ENCODE measurements at places on chromosomes 12 and 14. TPM values are rescaled to one million over a fixed set of nuclear protein-coding genes. Genes with fewer than 3 reads are reported as not detected.
A peak's percentile ranks its signal among the peaks of the same experiment; 100 is the strongest.

DNA sequence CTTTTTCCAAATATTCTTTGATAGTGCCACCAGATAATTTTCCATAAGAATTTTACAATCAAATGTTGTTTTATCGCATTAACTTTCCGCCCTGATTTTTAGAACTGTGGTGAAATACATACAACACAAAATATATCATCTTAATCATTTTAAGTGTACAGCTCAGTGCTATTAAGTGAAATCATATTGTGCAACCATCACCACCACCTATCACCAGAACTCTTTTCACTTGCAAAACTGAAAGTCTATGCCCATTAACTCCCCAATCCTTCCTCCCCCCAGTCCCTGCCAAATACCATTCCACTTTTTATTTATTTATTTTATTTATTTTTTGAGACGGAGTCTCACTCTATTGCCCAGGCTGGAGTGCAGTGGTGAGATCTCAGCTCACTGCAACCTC, 36.6 kb downstream of the CDKL1 start:
- no peak for DNase-seq
- peaks cover 20% of the 10 kb centered on the region for H3K36me3 ChIP-seq
- no peak overlapping the region for H3K4me3 ChIP-seq
- H3K4me1 ChIP-seq: peaks cover 18% of the 10 kb centered on the region
- no peaks in the 10 kb centered on the region for H3K27me3 ChIP-seq
- H3K27ac ChIP-seq: no peak overlapping the region

- no peak overlapping the region for H3K27ac ChIP-seq
- H3K36me3 ChIP-seq: no peaks in the 10 kb centered on the region
- no peaks in the 10 kb centered on the region for H3K4me1 ChIP-seq
- H3K27me3 ChIP-seq: no peaks in the 10 kb centered on the region
- DNase-seq: no peak
Measured at GRCh38 chr12:123050331-123050831, 69.9 kb downstream of the ARL6IP4 start.

Gene IFNG-AS1
- polyA plus RNA-seq: 22.1 TPM

Gene RAPGEF3
- polyA plus RNA-seq: 1.9 TPM

Gene KLHL33
- polyA plus RNA-seq: 0.13 TPM

Gene KCNH5
- polyA plus RNA-seq: not detected

GRCh38 chr12:71710276-71711125, 24.6 kb downstream of the TMEM19 start:
- peaks cover 13% of the 10 kb centered on the region for H3K4me1 ChIP-seq
- DNase-seq: no peak
- no peak overlapping the region for H3K4me3 ChIP-seq
- H3K27ac ChIP-seq: peak overlapping the region; percentile 12

- H3K27ac ChIP-seq: no peak overlapping the region
- no peak for DNase-seq
- H3K4me1 ChIP-seq: no peaks in the 10 kb centered on the region
- H3K36me3 ChIP-seq: no peaks in the 10 kb centered on the region
- H3K4me3 ChIP-seq: no peak overlapping the region
- peaks cover 22% of the 10 kb centered on the region for H3K27me3 ChIP-seq
Measured at GRCh38 chr14:93654599-93654998, 133.7 kb downstream of the PRIMA1 start.

Gene RASSF9
- not detected for polyA plus RNA-seq

- DNase-seq: no peak
- no peaks in the 10 kb centered on the region for H3K4me1 ChIP-seq
- H3K27me3 ChIP-seq: no peaks in the 10 kb centered on the region
- H3K36me3 ChIP-seq: no peaks in the 10 kb centered on the region
- H3K4me3 ChIP-seq: no peak overlapping the region
Measured at GRCh38 chr14:30210630-30211029, 283.0 kb upstream of the PRKD1 start.

Gene IL23A
- polyA plus RNA-seq: 14.6 TPM

Gene RHEBL1
- polyA plus RNA-seq: 6.0 TPM

Gene SAMD15
- 0.22 TPM for polyA plus RNA-seq

Gene PCED1B
- polyA plus RNA-seq: 14.0 TPM

Gene P2RX2
- not detected for polyA plus RNA-seq

DNA sequence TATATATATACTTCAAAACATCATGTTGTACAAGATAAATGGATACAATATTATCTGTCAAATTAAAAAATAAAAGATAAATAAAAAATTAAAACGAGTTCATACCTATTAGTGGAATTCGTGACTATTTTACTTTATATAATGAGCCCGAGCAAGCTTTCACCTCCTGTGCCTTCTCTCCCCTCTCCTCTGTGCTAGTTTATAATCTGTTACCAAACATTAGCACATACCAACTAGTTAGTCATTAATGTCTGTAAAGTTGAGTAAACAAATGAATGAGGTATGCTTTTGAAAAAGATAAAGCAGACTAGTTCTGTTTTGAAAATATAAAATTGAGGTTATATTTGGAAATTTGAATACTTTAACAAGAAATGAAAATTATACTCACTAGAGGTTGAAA, 84.0 kb downstream of the LRRC9 start:
- H3K4me3 ChIP-seq: no peak overlapping the region
- H3K27ac ChIP-seq: no peak overlapping the region
- DNase-seq: no peak
- H3K36me3 ChIP-seq: no peaks in the 10 kb centered on the region

GRCh38 chr14:61899497-61899896, 137.3 kb downstream of the SNAPC1 start:
- H3K27ac ChIP-seq: no peak overlapping the region
- no peaks in the 10 kb centered on the region for H3K4me1 ChIP-seq
- no peaks in the 10 kb centered on the region for H3K36me3 ChIP-seq
- no peak overlapping the region for H3K4me3 ChIP-seq
- no peaks in the 10 kb centered on the region for H3K27me3 ChIP-seq
- no peak for DNase-seq

Gene CMA1
- polyA plus RNA-seq: not detected

GRCh38 chr14:74630881-74631690, 19.0 kb upstream of the LTBP2 start:
- peaks cover 5% of the 10 kb centered on the region for H3K4me1 ChIP-seq
- no peaks in the 10 kb centered on the region for H3K36me3 ChIP-seq
- H3K27ac ChIP-seq: no peak overlapping the region
- no peak for DNase-seq
- no peak overlapping the region for H3K4me3 ChIP-seq
- H3K27me3 ChIP-seq: no peaks in the 10 kb centered on the region

- H3K27me3 ChIP-seq: no peaks in the 10 kb centered on the region
- H3K4me1 ChIP-seq: no peaks in the 10 kb centered on the region
- no peaks in the 10 kb centered on the region for H3K36me3 ChIP-seq
Measured at GRCh38 chr12:131864469-131864868, 30.0 kb upstream of the ULK1 start.

Gene AICDA
- 0.79 TPM for polyA plus RNA-seq

Gene REM2
- 1.3 TPM for polyA plus RNA-seq

Gene PAN2
- 13.7 TPM for polyA plus RNA-seq

Gene TC2N
- 0.60 TPM for polyA plus RNA-seq

DNA sequence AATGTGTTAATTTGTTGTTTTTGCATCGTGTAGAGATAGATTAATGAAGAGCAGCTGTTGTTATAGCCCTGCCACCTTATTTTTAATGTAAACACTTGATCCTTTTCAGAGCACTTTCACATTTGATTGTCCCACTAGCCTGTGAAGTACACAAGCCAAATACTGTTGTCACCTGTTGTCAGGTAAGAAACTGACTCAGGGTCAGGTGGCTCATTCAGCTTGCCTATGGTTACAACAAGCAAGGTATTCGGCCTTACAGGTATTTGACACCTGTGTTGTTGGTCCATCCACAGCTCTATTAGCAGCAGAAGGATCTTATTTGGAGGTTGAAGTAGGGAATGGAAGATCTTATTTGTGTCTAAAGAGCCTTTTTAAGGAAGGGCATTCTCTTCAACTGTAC, 108.9 kb downstream of the GPR135 start:
- H3K27ac ChIP-seq: peak overlapping the region; percentile 10
- peaks cover 11% of the 10 kb centered on the region for H3K36me3 ChIP-seq
- no peak overlapping the region for H3K4me3 ChIP-seq
- H3K27me3 ChIP-seq: no peaks in the 10 kb centered on the region

GRCh38 chr12:90024262-90024661, 315.6 kb upstream of the ATP2B1 start:
- no peak overlapping the region for H3K27ac ChIP-seq
- no peak for DNase-seq
- H3K27me3 ChIP-seq: no peaks in the 10 kb centered on the region
- H3K4me3 ChIP-seq: no peak overlapping the region

DNA sequence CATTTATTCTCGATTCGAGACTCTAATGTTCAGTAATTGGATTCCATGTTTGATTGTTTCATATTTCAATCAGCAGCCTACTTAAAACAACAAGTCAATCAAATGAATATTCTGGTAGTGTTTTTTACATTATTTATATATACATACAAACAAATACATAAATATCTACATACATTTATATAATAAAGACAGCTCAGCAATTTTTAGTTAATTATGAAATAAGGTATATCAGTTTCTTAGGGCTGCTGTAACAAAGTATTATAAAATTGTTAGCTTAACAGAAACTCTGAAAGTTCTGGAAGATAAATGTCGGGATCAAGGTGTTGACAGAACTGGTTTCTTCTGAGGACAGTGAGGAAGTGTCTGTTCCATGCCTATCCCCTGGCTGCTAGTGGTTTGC, 105.9 kb downstream of the MGST1 start:
- DNase-seq: no peak
- no peak overlapping the region for H3K27ac ChIP-seq
- no peaks in the 10 kb centered on the region for H3K27me3 ChIP-seq
- H3K4me1 ChIP-seq: no peaks in the 10 kb centered on the region
- no peak overlapping the region for H3K4me3 ChIP-seq
- H3K36me3 ChIP-seq: no peaks in the 10 kb centered on the region

GRCh38 chr12:94813314-94813713, 163.0 kb upstream of the TMCC3 start:
- H3K36me3 ChIP-seq: peaks cover 45% of the 10 kb centered on the region
- no peak overlapping the region for H3K4me3 ChIP-seq
- H3K4me1 ChIP-seq: peaks cover 30% of the 10 kb centered on the region
- DNase-seq: no peak

DNA sequence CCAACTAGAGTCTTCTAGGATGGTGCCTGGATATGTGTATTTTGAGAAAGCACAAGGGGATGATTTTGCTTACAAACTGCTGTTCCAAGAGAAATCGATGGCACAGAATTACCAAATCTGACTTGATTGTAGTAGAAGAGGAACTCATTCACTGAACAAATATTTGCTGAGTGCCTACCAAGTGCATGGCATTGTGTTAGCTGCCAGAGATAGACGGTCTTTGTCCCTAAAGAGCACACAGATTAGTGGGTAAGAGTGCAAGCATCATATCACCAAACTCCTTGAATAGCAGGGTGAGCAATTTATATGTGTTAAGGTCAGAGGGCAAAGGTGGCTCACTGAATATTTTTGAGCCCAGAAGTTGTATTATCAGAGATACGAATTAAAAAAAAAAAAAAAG, 3.5 kb upstream of the FOXN3 start:
- no peak for DNase-seq
- H3K36me3 ChIP-seq: no peaks in the 10 kb centered on the region
- H3K27ac ChIP-seq: peak overlapping the region; percentile 78
- peaks cover 23% of the 10 kb centered on the region for H3K4me1 ChIP-seq
- H3K4me3 ChIP-seq: no peak overlapping the region

Gene TAS2R19
- 0.93 TPM for polyA plus RNA-seq

Gene RIPK3
- polyA plus RNA-seq: not detected

DNA sequence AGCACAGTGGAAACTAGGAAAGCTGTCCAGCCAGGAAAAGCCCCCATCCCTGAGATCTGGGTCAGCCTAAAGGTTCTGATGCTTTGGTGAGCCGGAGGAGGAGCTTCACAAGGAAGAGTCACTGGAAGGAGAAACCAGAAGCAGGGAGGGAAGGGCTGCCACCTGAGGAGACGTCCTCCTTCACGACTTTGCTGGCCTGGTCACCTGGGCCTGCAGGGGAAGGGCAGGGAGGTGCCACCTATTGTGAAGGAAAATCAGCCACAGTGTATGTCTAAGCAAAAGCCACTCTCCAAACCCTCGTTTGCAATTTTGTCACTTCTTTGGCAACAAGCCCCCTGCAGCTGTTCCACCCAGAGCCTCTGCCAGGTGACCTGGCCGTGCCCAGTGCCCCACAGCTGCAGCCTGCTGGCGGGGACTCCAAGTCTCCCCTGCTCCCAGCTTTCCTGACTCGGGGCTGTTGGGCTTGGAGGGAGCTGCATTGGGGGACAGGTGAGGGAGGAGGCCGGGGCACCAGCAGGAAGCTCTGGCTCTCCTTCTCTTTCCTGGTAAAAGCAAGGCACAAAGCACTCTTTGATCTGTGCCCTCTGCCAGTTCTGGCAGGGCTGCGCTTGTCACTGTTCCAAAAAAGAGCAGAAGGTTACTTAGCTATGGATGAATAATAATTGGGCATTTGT, 120.9 kb upstream of the BCL2L14 start:
- H3K4me3 ChIP-seq: no peak overlapping the region
- H3K27me3 ChIP-seq: peaks cover 17% of the 10 kb centered on the region
- no peaks in the 10 kb centered on the region for H3K36me3 ChIP-seq
- no peak overlapping the region for H3K27ac ChIP-seq
- DNase-seq: no peak

Gene SLC25A47
- polyA plus RNA-seq: not detected

Gene PLXNC1
- polyA plus RNA-seq: 4.9 TPM

GRCh38 chr12:102948941-102949352, 8.5 kb upstream of the ASCL1 start:
- H3K27me3 ChIP-seq: peaks cover 70% of the 10 kb centered on the region
- peak; percentile 45 for DNase-seq
- no peak overlapping the region for H3K4me3 ChIP-seq
- no peak overlapping the region for H3K27ac ChIP-seq
- H3K36me3 ChIP-seq: no peaks in the 10 kb centered on the region

GRCh38 chr12:85466890-85467289, 186.9 kb downstream of the ALX1 start:
- H3K4me1 ChIP-seq: peaks cover 17% of the 10 kb centered on the region
- H3K4me3 ChIP-seq: no peak overlapping the region
- peaks cover 5% of the 10 kb centered on the region for H3K27me3 ChIP-seq
- peaks cover 4% of the 10 kb centered on the region for H3K36me3 ChIP-seq
- DNase-seq: no peak

DNA sequence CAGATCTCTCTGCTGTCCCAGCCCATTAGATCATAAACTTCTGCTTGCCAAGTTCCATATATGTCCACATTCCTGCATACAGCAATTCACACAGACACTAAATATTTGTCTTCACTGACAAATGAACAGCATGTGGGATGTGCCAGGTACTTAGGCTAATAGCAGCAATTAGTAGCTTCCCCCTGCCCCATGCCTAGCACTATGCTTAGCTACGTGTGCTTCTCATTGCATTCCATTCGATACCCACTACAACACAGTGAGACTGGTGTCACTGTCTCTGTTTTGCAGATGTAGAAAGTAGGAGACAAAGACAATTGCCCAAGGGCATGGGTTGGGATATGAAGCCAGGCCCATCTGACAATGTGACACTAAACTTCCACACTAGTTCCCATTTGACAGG, 308.4 kb downstream of the BCL11B start:
- no peaks in the 10 kb centered on the region for H3K36me3 ChIP-seq
- no peaks in the 10 kb centered on the region for H3K27me3 ChIP-seq
- H3K4me1 ChIP-seq: no peaks in the 10 kb centered on the region
- no peak for DNase-seq
